ENCODE measurements at places on chromosomes 12 and 14.

GRCh38 chr14:29043737-29044136 is 277.1 kb downstream of the FOXG1 start:
- no peak for DNase-seq

DNA sequence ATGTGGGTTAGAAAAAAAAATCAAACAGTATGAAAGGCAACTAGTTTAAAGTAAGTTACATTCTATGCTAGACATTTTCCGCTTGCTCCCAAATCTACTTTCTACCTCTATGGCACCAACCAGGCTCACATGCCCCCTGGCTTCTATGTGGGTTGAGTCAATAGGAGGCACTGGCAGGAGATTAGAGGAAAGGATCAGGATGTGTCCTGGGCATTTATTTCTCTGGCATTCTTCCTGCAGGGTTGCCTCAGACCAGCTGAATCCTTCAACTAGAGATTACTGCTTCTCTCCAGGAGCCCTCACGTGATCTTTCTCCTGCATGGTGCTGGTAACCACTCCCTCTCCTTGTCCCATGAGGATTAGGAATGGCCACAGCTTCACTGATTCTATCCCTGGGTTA is 14.9 kb upstream of the CCDC60 start:
- DNase-seq: no peak

- no peak for DNase-seq
Measured at GRCh38 chr12:67367843-67368242, 98.7 kb downstream of the CAND1 start.

DNA sequence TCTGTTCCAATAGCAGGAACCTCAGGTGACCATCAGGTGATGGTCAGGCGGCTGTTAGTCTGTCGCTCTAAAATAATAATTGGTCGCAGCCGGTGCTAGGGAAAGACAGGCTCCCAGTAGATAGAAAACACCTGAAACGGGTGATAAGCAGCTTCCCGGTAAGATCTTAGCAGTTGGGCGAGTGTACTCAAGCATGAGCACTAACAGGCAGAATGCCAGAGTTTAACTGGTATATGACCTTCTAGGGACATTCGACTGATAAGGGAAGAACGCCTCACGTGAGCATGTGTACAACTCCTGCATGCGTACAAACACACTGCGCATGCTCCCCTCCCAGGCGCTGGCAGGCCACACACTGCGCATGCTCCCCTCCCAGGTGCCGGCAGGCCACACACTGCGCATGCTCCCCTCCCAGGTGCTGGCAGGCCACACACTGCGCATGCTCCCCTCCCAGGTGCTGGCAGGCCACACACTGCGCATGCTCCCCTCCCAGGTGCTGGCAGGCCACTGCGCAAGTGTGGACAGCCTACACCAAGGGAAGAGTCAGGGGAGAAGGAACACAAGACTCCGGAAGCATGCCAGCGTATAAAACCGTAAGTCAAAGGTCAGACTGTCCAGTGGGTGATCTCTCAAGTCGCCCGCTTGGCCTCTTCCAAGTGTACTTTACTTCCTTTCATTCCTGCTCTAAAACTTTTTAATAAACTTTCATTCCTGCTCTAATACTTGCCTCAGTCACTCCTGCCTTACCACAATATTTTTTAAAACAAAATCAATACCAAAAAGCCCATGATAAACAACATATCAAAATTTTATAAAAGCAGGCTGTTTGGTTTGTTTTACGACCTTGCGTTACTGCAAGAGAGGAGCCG is 24.5 kb downstream of the GPRC5D start:
- DNase-seq: no peak

GRCh38 chr14:101509730-101510371 is 51.4 kb upstream of the DIO3 start:
- no peak for DNase-seq

- peak; percentile 64 for DNase-seq
Measured at GRCh38 chr12:28708918-28709371, 440.1 kb upstream of the FAR2 start.

GRCh38 chr14:45364565-45365156 is 111.7 kb upstream of the MIS18BP1 start:
- no peak for DNase-seq

DNA sequence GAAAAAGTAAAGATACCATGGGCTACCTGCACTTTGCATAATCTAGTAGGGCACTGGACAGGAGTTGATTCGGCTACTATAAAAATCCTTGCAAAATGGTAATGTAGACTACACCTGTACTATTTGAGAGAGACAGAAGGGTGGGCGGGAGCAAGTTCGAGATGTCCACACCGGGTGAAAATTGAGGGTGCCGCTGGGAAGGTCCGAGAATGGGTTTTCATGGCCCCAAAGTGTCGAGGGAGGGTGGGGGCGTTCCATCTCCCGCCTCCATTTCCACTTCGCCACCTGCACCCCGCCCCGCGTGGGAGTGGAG is 648 bp downstream of the SNX6 start:
- no peak for DNase-seq

- DNase-seq: peak; percentile 25
Measured at GRCh38 chr12:117025481-117026151, 73.6 kb downstream of the TESC start.

DNA sequence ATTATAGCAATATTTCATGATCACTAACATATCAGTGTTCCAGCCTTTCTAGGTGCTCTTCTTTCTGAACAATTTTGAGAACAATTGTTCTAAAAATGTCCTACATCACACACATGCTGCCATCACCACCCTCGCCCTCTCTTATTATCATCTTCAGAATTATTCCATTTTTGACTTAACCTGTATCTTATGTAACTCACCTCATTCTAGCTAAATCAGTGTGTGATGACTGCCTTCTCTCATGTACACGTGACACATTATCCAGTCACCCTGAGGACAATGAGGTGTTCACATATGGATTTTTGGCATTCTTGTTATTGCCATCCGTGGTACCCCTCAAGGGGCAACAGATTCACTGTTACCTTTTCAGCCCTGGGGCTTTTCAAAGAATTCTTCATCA is 87.3 kb downstream of the RFX4 start:
- no peak for DNase-seq

DNA sequence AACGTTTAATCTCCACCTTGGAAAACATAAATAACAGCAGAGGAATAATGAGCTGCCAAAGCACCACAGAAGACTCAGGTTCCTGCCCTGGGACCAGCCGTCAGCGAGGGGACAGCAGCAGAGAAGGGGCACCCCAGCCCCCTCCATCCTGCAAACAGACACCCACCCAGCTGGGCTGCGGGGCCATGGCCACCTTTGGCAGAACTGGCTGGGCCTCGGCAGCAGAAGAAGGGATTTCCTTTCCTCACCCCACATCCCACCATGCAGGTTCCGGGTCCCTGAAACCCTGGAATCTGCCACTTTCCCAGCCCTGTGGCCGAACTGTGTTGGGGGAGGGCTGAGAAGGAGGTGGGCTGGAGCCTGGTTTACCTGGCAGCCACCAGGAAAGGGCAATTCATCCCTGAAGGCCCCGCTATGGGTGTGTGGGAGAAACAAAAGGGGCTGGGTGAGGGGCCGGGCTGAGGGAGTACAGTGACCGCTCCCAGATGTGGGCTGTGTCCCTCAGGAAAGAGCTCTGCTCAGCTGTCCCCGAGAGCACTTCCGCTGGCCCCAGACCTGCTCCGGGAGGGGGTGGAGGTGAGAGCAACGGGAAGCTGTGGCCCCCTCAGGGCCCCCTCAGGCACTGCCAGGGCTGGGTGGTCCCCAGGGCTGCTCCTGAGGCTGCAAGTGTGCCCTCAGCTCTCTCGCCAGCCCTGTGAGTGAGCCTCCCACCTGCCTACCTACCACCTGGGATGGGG is 3.8 kb downstream of the PGF start:
- no peak for DNase-seq

- DNase-seq: peak; percentile 41
Measured at GRCh38 chr14:100761481-100761880, 34.8 kb downstream of the DLK1 start.

GRCh38 chr14:32332415-32333316 is 3.6 kb downstream of the AKAP6 start:
- DNase-seq: no peak

DNA sequence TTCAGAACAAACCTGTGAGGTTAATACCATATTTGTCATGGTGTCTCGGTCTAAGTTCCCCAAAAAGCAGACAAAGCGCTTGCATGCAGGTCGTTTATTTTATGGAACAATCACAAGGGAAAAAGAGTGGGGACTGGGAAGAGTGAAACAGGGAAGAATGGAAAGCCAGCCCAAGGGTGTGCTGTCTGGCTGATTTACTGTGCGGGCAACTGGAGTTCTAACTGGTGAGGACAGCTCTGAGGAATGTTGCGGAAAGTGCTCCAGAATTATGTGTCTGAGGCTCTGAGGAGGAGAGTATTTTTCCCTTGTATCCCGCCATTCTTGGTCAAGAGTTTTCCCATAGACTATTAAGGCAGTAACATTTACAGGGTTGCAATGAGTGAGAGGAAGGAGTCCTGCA is 465.4 kb downstream of the RMST start:
- DNase-seq: no peak

GRCh38 chr14:51539571-51540037 is 112.1 kb upstream of the FRMD6 start:
- peak; percentile 68 for DNase-seq

GRCh38 chr12:49304161-49304560 is 9.2 kb downstream of the PRPH start:
- peak; percentile 53 for DNase-seq

DNA sequence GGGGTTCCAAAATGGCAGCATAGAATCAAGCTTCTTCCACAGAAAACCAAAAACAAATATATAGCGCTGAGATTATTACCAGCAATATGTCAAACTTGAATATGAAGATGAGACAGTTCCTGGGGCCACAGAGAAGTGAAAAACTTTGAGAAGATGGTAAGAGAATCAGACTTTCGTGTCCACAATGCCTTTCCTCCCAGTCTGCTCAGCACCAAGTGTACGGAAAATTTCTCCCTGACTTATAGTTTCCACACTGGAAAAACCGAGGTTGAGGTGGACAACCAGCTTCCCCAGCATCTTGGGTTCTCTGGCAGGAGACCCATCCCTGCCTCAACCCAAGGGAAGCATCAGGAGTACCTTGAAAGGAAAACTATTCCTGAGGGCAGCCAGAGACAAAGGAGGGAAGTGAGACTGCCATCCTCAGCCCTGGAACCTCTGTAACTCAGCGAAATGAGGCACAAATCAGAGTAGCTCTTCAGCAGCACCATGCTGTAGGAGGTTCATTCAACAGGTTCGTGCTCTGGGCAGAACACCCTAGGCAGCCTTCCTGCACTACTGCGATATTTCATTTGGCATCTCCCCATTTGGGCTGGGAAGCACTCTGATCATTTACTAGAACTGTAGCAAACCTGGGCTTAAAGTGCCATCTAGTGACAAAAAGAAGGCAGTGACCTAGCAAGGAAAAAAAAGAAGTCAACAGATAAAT is 52.4 kb upstream of the CAPRIN2 start:
- DNase-seq: peak; percentile 56

DNA sequence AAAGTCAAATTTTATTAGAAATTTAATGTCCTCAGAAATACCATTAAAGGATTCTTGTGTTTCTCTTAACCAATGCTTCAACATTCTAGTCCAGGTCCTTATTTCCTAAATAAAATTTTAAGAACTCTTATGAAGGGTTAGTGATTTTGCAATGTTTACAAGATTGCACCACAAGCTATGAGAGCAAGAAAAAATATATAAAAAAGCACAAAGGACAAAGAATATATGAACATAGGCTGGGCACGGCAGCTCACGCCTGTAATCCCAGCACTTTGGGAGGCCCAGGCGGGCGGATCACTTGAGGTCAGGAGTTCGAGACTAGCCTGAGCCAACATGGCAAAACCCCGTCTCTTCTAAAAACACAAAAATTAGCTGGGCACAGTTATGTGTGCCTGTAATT is 7.7 kb downstream of the RACGAP1 start:
- no peak for DNase-seq

- DNase-seq: no peak
Measured at GRCh38 chr14:98963610-98964009, 308.4 kb downstream of the BCL11B start.

- DNase-seq: no peak
Measured at GRCh38 chr14:32821964-32822653, 116.6 kb upstream of the NPAS3 start.

GRCh38 chr14:48398675-48399282 is 723.4 kb upstream of the MDGA2 start:
- DNase-seq: no peak

- no peak for DNase-seq
Measured at GRCh38 chr12:122022393-122023338, 982 bp downstream of the BCL7A start.

DNA sequence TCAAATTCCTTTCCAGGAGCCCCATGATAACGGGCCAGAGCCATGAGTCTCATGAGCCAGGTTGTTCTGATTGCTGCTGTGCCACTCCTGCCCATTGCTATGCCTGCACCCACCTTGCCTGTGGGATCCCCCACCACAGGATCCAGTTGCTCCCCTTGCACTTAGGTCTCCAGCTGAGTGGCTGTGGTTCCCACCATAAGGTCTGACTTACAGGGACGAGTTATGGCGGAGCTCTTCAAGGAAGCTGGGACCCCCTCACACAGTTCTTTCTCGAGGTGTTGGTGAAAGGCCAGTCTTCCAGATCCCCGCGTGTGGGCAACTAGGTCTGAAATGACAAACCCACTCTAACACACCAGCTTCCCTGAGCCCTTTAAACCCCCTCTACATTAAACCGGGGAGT is 111.9 kb upstream of the C14orf180 start:
- no peak for DNase-seq

DNA sequence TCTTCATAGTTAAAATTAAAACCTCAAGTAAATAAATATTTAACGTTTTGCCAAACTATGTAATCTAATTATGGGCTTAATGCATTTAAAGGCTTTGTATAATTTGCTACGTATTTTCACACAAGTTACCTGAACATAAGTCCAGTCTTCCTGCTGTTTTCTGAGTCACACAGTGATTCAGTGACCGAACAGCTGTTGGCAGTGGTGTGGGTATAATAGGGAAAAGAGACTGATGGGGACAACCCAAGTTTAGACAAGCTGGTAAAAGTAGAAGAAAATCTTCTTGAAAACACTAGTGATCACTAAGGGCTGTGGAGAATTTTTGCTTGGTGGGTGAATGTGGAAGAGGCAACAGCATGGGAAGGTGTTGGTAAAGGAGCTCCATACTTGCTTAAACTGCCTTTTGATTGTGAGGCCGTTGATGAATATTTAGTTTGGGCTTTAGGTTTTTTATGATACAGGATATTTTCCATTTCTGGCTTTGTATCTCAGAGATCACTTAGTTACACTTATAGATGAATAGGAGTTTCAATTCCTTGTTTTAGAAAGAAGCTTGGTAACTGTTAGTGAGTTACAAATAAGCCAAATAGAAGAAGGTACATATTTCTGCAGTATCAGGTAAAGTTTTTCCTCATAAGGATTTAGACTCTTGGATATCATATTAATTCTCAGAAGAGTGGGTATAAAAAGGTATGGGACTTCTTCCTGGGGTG is 23.9 kb downstream of the LRRK2 start:
- DNase-seq: no peak

GRCh38 chr14:104293851-104294627 is 155.7 kb downstream of the KIF26A start:
- DNase-seq: no peak

GRCh38 chr12:38664661-38665269 is 240.6 kb downstream of the CPNE8 start:
- DNase-seq: peak; percentile 11
